ENCODE measurements at places on chromosomes 11 and 22.

GRCh38 chr11:128906185-128907050 lies 15.3 kb downstream of the KCNJ5 start:
- DNase-seq = no peak

- DNase-seq = no peak
Measured at GRCh38 chr11:131618201-131618600, 247.8 kb downstream of the NTM start.

DNA sequence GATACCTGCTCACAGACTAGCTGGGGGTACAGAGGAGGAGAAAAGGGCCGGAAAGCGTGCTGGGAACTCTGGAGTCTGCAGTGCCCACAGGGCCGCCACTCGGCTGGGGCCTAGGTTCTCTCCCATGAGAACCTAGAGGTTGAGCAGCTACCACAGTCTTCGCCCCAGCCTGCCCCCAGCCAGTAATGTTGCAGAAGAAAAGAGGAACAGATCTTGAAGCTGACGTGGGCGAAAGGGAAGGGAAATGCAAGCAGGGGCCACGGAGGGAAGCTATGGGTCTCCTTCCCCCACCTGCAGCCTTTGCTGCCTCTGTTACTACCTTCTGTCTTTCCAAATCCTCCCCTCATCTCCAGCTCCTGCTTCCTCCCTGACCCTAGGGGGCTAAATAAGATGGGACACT lies 28.8 kb upstream of the P2RY2 start:
- DNase-seq = no peak

DNA sequence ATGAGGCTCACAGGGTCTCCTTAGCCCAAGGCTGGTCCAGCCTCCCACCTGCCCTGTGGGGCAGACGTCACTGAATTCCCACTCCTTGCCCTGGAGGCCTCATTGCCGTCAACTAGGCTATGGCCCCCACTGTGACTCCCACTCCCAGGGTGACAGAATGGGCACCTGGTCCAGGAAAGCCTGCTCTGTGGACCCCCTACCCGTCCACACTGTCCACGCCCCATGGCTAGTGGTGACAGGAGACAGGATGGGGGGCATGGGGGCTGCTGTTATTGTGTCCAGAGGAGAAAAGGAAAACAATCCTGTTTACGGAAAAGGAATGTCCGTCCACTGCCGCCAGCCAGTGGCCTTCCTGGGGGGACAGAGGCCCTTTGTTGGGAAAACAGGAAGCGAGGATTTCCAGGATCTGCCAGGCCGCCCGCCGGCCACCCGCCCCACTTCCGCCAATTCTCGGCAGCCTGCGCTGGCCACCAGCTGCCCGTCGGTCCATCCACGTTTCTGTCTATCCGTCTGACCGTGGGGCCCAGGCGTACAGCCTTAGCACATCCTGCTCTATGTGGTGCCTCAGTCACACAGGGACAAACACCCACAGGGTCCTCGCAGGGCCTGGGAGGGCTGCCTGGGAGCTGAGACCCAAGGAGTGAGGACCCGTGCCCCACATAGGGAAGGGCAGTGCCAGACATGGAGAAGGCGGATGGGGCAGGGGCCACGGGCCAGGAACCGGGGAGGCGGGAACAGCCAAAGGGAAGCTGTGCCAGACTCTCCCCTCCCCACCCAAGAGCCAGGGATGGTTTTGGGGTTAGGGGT lies 19.5 kb downstream of the CRELD2 start:
- DNase-seq = no peak

DNA sequence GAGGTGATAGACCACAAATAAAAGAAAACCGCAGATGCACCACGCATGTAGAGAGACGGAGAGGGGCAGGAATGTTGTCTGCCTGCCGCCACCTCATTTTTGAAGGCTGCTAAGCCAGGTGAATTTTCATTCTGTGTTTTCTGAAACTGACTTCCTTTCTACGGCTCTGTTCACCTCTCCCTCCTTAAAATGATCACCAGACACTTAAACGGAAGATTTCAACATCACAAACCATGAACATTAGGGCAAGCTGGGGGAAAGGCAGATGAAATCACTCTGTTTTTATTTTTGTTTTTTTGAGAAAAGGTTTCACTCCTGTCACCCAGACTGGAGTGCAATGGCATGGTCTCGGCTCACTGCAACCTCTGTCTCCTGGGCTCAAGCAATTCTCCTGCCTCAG lies 232.4 kb downstream of the MIAT start:
- DNase-seq = no peak

DNA sequence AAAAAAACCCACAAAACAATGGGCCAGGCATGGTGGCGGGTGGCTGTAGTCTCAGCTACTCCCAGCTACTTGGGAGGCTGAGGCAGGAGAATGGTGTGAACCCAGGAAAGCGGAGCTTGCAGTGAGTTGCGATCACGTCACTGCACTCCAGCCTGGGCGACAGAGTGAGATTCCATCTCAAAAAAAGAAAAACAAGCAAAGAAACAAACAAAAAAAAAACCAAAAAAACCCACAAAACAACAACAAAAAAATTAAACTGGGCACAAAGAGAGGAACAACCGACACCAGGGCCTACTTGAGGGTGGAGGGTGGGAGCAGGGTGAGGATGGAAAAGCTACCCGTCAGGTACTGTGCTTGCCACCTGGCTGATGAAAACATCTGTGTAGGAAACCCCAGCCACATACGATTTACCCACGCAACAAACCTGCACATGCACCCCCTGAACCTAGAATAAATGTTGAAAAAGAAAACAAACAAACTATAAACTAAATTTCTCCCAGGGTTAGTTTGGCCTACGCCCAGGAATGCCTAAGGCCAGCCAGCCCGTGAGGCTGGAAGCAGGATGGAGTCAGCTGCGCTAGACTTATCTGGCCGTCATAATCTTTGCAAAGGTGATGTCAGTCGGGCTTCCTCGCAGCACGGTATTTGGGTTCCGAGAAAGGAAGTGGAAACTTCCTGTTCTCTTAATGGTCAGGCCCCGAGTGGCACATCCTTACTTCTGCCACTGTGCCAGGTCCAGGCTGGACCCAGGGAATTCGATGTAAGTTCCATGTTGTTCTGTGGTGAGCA lies 21.9 kb upstream of the CYB5R3 start:
- DNase-seq = no peak

DNA sequence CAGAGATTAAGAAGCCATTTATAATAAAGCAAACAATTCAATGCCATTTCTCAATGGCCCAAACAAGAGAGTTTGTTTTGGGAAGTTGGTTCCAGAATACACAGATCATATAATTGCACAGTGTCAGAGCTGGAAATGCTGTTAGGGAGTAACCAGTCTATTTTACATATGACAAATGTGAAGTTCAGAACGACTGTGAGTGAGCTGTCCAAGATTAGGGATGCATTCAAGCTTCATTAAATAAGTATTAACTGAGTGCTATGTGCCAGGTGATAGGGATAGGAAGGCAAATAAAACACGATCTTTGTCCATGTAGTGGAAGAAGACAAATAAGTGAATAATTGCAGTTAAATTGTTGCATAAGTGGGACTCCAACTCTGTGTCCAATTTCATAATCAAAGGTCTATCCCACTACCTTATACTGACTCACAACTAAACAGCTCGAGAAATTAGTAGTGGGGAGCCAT lies 33.1 kb upstream of the PICALM start:
- DNase-seq = no peak

DNA sequence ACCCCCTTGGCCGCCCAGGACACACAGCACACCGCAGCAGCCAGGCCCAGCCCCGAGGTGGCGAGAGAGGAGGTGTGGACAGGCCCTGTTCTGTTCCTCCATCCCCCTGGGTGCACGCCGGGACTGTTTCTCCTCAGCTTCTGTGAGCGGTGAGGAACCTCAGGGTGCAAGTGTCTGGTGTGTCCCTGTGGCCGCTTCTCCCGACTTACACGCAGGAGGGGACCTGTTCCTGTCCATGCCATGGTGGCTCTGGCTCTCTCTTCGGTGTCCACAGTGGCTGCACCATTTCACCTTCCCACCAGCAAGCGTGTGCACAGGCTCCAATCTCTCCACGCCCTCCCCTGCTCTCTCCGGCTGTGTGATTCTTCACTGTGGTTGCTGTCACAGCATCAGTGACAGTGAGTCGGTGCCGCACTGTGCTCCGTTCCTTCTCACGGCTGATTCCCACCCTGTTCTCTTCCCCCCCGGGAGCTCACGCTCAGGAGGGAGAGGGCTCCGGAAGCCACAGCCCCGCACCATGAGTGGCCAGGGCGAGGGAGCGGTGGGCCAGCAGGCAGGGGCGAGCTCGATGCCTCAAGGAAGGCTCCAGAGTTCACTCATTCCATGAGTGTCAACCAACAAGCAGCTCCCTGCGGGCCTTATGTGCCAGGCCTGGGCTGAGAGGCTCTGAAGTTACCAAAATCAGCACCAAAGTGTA lies 18.6 kb upstream of the WNT7B start:
- DNase-seq = no peak

DNA sequence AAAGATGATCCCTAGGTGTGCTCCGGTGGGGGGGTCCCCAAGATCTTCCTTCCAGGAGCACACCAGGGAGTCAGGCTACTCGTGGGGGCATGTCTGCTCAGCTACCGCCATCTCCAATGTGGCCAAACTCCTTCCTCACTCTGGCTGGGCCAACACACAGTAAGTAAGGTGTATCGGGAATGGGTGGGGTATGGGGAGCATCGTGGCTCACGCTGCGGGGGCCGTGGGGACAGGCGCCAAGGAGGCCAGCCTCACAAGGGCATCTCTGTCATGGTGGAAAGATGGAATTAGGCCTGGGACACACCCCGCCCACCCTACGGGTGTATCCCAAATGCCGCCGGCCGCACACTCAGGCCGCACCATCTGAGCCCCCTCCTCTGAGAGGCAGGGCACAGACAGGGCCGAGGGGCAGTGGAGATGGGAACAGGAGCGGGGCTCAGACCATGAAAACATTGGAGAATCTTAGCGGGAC lies 8.3 kb downstream of the IGF2 start:
- no peak for DNase-seq

All from NCI-H2029 (cell line).